Activated CD4-positive, alpha-beta T cell treated with anti-CD3 and anti-CD28 coated beads for 36 hours (primary cell): ENCODE measurements at places on chromosomes 1 and 21. TPM values are rescaled to one million over a fixed set of nuclear protein-coding genes. Genes with fewer than 3 reads are reported as not detected.

C1orf50 gene
- total RNA-seq: 8.0 TPM

SLAMF7 gene
- total RNA-seq: 40.3 TPM

ST6GALNAC5 gene
- total RNA-seq: not detected

GAS5 gene
- 878 TPM for total RNA-seq

SNAP47 gene
- 30.3 TPM for total RNA-seq

DNA sequence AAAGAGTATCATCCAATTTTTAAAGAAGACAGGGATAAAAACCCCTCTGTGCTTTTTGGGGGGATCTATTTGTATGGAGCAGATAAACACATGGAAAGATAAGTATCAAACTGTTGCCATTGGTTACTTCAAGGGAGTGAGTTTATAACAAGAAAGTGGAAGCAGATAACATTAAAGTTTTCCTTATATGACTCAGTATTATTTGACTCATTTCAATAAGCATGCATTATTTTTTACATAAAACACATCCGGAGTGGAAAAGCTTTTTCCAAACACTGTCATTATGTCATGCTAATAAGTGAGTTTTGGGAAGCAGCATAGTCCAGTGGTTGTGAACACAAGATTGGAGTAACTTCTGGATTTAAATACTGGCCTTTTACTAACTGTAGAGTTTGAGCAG is 452.2 kb downstream of the LTN1 start:
- DNase-seq: no peak

- DNase-seq: peak; percentile 45
These were observed 1.5 kb downstream of the RPS6KA1 start for GRCh38 chr1:26530895-26531598.

DNA sequence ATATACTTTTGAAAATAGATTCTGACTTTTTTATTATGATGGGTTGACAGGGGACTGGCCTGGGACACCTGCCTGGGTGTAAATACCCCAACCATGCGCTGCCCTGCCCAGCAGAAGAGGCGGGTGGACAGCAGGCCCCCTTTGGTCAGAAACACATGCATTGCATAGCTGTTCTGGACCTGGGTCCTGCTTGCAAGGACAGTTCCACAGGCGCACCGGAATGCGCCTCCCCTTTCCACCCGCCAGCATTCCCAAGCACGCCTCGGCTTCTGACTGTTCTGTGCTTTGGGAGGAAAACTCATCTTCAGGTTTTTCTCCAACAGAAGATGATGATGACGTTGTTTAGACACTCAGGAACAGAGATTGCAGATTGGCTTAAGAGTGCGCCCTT is 428 bp upstream of the ZNF678 start:
- no peak for DNase-seq

DNA sequence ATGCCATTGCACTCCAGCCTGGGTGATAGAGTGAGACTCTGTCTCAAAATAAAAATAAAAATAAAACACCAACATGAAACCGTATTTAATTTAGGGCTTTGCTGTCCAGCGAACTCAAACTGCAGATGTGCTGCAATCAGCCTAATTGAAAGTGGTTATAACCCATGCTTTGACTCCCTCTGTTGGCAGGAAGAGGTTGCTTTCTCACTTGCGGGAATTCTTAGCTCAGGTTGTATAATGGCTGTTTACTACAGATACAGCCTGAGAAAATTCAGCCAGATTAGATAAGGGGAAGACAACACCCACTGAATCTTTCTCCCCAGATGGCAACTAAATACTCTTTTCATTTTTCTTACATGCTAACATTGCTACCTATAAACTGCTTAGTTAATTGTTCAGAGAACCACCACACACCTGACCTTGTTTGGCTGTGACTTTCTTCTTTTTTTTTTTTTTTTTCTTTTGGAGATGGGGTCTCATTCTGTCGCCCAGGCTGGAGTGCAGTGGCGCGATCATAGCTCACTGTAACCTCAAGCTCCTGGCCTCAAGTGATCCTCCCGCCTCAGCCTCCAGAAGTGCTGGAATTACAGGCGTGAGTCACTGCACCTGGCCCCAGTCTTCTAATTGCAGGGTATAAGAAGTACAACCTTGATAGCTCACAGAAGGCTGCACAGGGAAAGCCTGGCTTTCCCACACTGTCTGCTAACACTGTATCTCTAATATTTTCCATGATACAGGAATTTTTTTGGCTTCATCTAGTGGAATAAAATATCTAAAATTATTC is 34.6 kb downstream of the DNTTIP2 start:
- DNase-seq: peak; percentile 52

DNA sequence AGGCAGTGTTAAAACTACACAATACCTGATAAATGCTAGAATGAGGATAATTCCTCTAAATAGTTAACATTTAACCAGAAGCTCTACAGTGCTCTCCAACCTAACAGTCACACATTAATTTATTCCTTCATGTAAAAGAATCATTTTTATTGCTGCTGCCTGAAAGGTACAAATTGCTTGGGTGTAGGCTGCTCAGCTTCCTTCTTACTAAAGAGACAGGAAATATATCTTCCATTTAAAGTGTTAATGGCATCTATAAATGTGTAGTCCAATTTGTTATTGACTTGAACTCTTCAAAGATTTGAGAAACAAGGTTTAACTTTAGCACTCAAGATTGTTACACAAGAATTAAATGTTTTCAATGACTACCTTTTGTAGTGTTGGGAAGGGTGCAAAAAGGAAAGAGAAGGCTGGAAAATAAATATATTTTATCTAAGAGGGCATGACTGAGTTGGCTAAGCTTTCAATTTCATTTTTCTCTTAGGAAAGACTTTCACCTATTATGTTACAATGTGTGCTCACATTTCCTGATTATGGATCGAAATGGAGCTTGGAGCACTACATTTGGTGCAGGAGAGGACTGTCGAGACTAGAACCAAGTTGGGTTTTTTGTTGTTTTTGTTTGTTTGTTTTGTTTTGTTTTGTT is 105.5 kb upstream of the CACYBP start:
- no peak for DNase-seq

DNA sequence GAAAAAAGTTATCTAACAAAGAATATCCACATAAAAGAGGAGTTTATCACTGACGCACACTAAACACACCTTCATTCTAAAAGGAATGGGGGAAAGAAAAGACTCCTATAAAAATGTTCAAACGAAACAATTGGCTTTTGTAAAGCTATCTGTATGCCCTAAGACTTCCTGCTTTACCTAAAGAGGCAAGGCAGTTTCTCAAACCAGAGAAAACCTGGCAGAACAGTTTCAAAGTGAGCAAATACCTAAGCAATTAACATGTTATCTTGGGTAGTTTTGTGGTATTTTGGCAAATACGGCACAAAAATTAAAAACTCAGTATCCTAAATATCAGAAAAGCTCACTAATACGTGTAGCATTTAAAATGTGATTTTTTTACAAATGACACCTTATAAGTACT is 1.9 kb downstream of the PUM1 start:
- no peak for DNase-seq

DNA sequence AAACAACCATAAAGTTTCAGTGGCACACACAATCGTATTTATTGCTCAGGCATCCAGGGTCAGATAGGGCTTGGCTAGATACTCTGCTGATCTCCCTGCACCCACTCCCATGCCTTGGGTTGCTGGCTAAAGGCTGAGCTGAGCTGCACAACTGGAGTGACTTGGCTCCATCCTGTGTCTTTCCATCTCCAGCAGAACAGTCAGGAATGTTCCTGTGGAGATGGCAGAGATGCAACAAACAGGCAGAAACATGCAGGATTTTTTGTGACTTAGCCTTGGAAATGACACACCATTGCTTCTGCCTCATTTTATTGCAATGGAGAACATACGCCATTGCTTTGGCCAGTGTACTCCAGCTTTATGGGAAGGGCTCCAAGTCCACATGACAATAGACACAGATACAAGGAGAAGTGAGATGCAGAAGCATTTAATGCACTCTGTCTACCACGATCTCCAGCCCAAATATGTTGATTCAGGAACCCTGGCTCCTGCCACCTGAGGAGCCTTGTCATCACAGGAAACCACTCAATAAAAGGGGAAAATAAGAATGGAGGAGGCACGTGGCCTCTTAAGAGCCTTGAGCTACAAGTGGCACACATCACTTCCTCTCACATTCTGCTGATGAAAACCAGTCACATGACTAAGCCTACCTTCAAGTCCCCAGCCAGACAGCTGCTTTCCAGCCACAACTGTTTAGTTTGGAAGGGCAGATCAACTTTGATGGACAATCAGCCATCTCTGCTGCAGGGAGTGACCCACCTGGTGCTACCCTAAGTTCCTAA is 10.1 kb upstream of the GUCA2B start:
- no peak for DNase-seq

GRCh38 chr1:78277253-78277652 is 213.5 kb upstream of the PTGFR start:
- DNase-seq: no peak
